ENCODE measurements at places on chromosomes 7 and 10. TPM values are rescaled to one million over a fixed set of nuclear protein-coding genes. Genes with fewer than 3 reads are reported as not detected.

DNA sequence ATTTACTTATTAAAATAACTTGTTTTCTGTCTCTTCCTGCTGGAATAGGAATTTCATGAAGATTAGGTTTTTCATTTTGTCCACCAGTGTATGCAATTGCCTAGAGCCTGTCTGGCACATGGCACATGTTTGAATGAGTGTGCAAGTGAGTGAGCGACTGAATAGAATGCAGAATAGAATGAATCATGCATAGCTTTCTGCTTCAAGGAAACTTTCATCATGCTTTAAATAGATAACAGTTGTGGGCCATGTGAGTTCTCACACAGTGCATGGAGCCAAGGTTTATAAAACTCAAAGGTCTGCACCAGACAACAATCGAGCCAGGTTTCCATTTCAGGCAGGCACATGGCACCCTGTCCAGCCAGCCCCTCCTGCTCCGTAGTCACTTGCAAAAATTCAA, 74.2 kb upstream of the HECW1 start:
- no peak for DNase-seq

DNA sequence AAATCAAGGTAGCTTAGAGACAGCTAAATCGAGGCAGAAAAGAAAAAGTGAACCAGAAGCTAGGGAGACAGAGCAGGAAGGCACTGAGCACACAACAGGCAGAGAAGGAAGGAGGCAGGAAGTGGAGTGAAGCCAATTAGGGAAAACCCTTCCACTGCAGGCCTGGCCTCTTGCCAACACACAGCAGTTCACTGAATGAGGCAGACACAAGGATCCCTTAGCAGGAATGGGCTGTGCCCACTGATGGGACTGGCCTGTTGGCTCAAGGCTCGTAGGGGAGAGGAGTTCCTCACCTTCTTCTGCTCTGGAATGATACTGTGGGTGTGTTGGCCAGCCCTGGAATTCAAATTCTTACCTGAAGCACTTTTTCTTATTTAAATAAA, 220.3 kb upstream of the STK17A start:
- DNase-seq = no peak

DNA sequence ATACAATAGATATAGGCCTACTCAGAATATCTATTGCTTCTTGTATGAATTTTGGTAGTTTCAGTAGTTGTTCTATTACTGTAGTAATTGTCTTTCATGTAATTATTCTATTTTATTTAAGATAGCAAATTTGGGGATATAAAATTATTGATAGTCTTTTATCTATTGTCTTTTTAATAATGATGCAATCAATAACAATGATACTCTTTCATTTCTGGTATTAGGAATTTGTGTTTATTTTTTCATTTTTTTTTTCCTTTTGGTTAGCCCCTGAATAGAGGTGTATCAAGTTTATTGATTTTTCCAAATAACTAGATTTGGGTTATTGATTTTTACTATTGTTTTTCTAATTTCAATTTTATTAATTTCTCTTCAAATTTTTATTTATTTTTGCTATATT, 1503.7 kb downstream of the REEP3 start:
- DNase-seq = no peak

DNA sequence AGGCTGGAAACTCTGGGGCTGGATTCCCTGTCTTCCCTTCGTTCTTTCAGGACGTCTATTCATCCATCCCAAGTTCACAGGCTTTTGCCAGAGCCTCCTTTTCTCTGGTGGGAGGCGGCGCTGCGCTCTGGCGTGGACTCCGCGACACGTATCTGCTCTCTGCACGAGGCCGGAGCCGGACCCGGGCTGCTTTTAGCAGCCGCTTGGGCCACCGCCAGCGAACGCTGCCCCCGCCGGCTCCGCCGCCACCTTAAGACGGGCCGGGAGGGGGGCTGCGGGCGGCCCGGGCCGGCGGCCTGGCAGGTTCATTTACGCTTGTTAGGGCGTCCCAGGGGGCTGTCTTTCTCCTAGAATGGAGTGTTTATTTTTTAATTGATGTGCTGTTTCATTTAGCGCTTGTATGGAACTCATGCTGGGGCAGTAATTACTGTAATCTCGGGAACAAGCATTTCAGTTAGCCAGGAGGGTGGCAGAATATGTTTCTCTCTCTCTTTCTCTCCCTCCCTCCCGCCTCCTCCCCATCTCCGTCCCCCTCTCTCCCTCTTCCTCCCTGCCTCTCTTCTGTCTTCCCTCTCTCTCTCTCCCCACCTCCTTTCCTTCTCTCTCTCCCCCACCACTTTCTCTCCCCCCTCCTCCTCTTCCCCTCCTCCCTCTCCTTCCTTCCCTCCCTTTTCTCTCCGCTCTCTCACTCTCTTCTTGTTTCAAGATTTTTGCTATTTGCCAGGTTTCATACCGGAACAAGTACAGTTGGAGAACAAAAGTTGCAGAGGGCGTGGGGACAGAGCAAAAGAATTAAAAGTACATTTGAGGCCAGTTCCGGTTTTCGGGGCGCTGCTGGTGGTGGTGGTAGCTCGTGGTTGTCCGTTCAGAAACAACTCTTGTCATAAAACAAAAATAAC, 1.3 kb upstream of the FZD8 start:
- DNase-seq = no peak

The GNG11 gene
- 0.05 TPM for total RNA-seq

The TMEM130 gene
- not detected for total RNA-seq

The EFCAB10 gene
- not detected for total RNA-seq

The ECD gene
- 38.9 TPM for total RNA-seq

The LIPF gene
- total RNA-seq = not detected

The MEIG1 gene
- total RNA-seq = not detected

The AKR1C3 gene
- total RNA-seq = 0.37 TPM

Data from activated T-cell treated with anti-CD3 and anti-CD28 coated beads, Interleukin-2, amount 50 U/mL, for 4 hours (primary cell).